ENCODE measurements at places on chromosomes 11 and 22. TPM values are rescaled to one million over a fixed set of nuclear protein-coding genes. Genes with fewer than 3 reads are reported as not detected.

GRCh38 chr11:6817694-6818093 lies 18.2 kb upstream of the OR6A2 start:
- no peak overlapping the region for H3K4me3 ChIP-seq
- H3K4me1 ChIP-seq = no peaks in the 10 kb centered on the region
- no peak overlapping the region for H3K27ac ChIP-seq
- DNase-seq = no peak

DNA sequence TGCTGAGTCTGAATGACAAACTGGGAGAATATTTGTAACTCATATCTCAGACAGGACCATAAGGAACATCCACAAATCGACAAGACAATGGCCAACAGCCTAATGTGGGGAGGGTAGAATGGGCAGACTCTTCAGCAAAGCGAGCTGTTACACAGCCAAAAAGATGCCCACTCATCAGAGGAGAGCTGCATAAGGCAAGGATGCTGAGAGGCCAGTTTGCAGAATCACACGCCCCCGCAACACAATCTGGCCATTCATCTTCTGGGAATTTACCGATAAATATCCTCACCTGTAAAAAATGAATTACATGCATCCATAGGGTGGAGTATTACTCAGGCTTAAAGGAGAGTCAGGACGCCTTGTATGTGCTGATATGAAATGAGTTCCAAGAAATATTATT lies 57.5 kb upstream of the SLC22A12 start:
- H3K4me1 ChIP-seq = no peaks in the 10 kb centered on the region
- no peaks in the 10 kb centered on the region for H3K36me3 ChIP-seq
- DNase-seq = no peak
- no peak overlapping the region for H3K4me3 ChIP-seq
- H3K27ac ChIP-seq = no peak overlapping the region

GRCh38 chr11:107583629-107584195 lies 7.2 kb upstream of the ELMOD1 start:
- peaks cover 61% of the 10 kb centered on the region for H3K27me3 ChIP-seq
- DNase-seq = no peak
- H3K27ac ChIP-seq = no peak overlapping the region
- no peaks in the 10 kb centered on the region for H3K4me1 ChIP-seq

DNA sequence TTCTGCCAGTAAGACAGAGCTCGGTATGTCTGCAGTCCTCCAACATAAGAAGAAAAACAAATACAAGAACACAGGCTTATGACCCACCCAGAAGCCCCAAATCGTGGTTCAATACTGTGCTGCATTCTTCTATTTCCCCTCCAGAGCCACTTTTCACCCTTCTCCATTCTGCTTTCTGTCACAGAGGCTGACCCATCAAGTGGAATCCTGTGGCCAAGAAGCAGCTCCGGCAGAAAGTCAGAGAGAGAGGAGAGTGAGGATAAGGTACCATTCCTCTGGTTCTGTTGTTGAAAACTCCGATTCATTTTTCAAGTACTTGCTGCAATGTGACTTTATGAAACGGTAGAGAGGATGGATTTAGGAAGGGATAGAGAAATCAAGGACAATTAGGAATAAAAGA lies 30.4 kb downstream of the PGM2L1 start:
- DNase-seq = no peak
- peaks cover 19% of the 10 kb centered on the region for H3K36me3 ChIP-seq
- no peak overlapping the region for H3K4me3 ChIP-seq
- H3K27me3 ChIP-seq = no peaks in the 10 kb centered on the region

DNA sequence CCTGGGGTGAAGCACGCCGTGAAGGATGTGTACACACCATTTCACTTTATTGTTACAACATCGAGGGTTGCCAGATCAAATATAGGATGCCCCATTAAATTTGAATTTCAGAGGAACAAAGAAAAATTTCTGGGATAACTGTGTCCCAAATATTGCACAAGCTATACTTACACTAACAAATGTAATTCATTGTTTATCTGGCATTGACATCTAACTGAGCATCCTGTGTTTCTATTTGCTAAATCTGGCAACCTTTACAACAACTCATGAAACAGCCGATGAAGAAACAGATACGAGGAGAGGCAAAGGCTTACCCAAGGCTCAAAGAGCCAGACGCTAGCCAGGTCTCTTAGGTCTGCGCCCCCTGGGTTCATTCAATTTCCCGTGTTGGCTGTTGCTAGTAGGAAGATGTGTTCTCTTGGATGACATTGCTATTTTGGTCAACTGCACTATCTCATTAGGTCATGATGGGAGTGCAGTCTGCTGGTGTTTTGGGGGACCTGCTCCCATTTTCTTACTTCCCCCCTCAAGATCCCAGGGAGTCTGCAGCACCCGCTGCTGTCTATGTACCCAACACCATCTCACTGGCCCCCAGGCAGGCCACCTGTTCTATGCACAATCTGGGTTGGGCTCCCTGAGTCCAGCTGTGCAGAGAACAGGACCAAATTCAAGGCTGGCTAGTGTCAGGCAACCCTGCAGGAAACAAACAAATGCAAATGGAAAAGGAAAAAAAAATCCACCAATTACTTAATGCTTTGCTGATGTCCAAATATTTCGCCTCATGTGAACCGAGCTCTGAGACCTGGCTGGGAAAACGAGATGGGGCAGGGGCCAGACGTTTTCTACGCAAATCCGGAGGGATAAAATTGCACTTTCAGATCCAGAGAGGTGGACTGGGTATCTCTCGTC lies 560.9 kb downstream of the MIAT start:
- H3K4me3 ChIP-seq = no peak overlapping the region
- peak; percentile 49 for DNase-seq
- H3K36me3 ChIP-seq = no peaks in the 10 kb centered on the region
- H3K4me1 ChIP-seq = peaks cover 18% of the 10 kb centered on the region
- H3K27me3 ChIP-seq = peaks cover 81% of the 10 kb centered on the region

DNA sequence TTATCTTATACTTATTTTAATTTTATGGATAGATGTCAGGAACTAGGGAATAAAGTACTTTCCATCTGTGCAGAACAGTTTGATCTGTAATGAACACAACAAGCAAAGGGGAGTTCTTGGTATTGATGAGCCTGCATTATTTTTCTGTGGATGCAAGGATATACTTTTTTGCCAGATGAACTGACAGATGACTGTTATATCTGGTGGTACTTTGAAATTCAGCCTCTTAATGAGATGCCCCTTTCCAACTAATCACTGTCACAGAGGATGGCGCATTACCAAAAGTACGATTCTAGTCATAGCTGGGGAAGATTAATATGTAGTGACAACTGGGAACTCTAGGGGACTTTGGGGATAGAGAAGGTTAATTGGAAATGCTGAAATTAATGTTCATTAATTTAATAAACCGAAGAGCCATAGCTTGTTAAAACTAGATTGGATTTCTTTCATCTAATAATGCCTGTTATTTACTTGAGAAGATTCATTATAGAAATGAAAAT lies 603.4 kb upstream of the CNTN5 start:
- no peaks in the 10 kb centered on the region for H3K36me3 ChIP-seq
- no peaks in the 10 kb centered on the region for H3K27me3 ChIP-seq
- H3K27ac ChIP-seq = no peak overlapping the region
- DNase-seq = no peak
- H3K4me3 ChIP-seq = no peak overlapping the region

DNA sequence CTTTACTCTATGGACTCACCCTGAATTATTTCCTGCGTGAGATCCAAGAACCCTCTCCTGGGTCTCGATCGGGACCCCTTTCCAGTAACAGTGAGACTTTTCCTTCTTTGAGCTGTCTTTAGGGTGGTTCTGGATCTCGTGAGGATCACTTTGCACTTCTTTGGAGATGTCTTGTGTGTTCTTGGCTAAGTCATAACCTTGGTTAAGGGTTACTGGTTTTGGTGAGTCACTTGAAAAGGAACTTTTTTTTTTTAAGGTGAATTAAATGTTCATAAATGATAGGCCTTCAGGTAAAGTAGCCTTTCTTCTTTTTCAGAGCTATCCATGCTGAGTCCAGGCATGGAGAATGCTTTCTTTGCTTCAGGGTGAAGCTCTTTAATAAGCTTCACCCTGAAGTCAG lies 19.4 kb upstream of the GSTP1 start:
- peaks cover 20% of the 10 kb centered on the region for H3K4me1 ChIP-seq
- peak overlapping the region; percentile 71 for H3K27ac ChIP-seq
- no peak overlapping the region for H3K4me3 ChIP-seq

DNA sequence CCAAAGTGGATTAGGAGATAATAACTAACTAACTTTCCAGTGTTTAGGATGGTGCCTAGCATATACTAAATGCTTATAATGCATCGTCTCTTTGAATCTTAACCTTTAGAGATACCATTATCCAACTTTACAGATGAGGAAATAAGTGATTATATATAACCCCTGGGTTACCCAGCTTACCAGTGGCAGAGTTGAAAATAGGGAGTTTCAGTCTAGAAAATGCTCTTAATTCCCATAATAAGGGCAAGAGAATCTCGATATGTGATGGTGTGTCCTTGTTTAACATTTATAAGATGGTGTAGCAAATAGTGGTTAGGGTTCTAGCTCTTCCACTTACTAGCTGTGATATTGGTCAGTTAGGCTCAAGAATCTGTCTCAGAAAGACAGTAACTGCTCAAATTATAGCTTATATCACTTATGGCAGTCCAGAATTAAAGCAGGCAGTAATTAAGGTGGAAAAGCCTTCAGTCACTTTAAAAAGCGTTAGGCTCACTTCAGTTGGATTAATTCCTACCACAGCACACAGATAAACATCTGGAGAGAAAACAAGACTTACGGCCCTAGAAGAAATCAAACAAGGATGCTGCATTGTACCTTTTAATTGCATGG lies 6.3 kb downstream of the XBP1 start:
- H3K27ac ChIP-seq = no peak overlapping the region
- DNase-seq = no peak
- H3K36me3 ChIP-seq = peaks cover 63% of the 10 kb centered on the region
- H3K4me3 ChIP-seq = no peak overlapping the region
- peaks cover 67% of the 10 kb centered on the region for H3K4me1 ChIP-seq
- no peaks in the 10 kb centered on the region for H3K27me3 ChIP-seq

DNA sequence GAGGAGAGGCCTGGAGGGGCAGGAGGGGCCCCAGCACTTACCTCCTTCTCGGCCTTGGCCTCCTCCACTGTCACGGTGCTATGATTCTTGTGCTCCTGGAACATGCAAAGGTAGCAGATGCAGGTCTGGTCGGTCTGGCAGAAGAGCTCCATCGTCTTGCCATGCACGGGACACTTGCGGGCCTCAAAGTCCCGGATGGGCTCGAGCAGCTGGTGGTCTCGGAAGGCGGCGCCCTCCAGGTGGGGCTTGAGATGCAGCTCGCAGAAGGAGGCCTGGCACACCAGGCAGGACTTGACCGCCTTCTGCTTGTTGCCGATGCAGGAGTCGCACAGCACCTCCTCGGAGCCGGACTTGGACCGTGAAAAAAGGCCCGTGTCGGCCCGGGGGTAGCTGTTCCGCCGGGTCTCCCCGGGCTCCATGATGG lies 714 bp downstream of the TRIM29 start:
- H3K27ac ChIP-seq = no peak overlapping the region
- peaks cover 56% of the 10 kb centered on the region for H3K27me3 ChIP-seq
- DNase-seq = no peak

GRCh38 chr11:126800009-126800408 lies 200.6 kb downstream of the KIRREL3 start:
- no peak overlapping the region for H3K4me3 ChIP-seq
- DNase-seq = no peak
- peaks cover 62% of the 10 kb centered on the region for H3K27me3 ChIP-seq
- H3K36me3 ChIP-seq = no peaks in the 10 kb centered on the region

DNA sequence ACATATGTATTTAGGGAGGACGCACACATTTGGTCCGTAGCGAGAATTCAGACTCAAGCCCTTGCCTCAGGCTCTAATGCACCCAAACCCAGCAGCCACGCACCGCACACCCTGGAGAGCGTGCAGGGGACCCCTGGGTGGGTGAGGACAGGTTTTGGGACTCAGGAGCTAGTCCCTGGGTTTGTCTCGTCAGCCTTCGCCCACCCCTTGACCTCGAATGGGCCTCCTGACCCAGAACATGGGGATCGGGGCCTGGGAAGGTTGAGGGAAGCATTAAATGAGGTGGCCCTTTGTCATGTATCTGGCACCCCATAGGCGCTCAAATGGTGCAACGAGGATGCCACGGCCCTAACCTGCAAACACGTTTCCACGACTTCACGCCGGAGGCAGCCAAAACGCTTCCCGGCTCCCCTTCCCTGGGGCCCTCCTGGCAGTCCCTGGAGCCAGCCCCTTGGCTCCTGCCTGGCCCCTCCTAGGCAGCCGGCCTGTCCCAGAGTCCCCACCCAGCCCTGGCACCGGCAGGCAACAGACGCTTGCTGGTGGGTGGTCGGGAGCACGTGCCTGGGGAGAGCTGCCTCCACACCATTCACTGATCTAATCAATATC lies 5.5 kb upstream of the LINC01488 start:
- no peaks in the 10 kb centered on the region for H3K36me3 ChIP-seq
- H3K27ac ChIP-seq = no peak overlapping the region
- DNase-seq = peak; percentile 7
- no peak overlapping the region for H3K4me3 ChIP-seq
- H3K4me1 ChIP-seq = peaks cover 24% of the 10 kb centered on the region

The RIBC2 gene
- not detected for total RNA-seq

The SPON1 gene
- total RNA-seq = 9.4 TPM

The SEPTIN5 gene
- total RNA-seq = 141 TPM

The LRRC56 gene
- total RNA-seq = 0.25 TPM

The ZNF214 gene
- 0.96 TPM for total RNA-seq

The NXPE2 gene
- 0.22 TPM for total RNA-seq

The THY1 gene
- total RNA-seq = 0.91 TPM

The RAG1 gene
- total RNA-seq = 1.6 TPM

The CLTCL1 gene
- 9.4 TPM for total RNA-seq

The FAM181B gene
- 0.19 TPM for total RNA-seq

The CSF2RB gene
- 2.8 TPM for total RNA-seq

The MOGAT2 gene
- total RNA-seq = not detected

All from left ventricle myocardium inferior (tissue), 1 donor.